ENCODE measurements at places on chromosomes 3 and 15.

DNA sequence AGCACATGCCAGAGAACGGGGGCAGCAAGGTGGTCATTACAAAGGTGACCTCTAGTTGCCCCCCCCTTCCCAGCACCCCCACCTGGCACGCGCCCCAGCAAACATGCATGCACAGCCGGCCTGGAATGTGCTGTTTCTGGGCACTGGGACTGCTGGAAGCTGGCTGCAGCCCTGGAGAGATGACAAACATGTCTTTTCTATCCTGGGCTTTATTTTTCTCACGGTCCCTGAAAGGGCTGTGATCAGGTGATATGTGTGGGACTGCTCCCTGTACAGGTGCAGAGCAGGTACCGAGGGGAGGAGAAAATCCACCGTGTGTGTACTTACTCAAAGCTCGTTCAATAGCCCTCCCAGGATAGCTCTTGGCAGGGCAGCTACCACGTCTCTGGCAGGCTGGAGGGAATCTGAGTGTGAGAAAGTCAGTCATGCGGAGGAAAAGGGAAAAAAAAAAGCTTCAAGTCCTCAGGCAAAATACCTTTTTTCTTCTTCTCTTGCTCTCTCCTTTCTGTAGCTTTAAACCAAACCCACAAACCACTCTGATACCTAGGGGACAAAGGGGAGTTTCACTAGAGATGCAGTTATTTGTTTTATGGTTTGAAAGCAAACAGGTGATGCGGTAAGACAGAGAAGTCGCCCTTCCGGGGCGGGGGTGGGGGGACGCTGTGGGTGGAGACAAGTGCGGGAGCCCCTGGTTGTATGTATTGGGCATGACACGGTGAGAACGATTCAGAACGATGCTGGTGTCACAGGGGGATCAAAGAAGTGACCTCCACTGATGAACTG, 5.0 kb upstream of the HES1 start:
- peak; percentile 98 for DNase-seq

DNA sequence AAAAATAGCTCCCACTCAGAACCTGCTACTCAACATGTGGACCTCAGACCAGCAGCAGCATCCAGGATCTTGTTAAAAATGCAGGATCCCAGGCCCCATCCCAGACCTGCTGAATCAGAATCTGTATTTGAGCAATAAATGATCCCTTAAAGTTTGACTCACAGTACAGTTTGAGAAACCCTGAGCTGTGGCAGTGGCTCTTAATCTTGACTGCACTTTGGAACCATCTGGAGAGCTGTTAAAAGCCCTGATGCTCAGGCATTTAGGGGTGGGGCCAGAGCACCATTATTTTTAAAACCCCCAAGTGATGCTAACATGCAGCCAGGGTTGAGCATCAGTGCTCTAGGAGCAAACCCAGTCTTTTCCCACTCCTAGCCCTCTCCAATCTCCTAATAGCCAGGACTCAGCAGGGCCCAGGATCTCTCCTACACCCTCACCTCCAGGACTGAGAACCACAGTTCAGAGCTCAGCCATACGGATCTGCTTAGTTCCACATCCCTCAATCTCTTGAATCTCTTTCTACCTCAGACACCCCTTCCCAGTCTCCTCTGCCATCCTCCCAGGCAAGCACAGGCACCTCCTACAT, 10.2 kb downstream of the RFTN1 start:
- no peak for DNase-seq

DNA sequence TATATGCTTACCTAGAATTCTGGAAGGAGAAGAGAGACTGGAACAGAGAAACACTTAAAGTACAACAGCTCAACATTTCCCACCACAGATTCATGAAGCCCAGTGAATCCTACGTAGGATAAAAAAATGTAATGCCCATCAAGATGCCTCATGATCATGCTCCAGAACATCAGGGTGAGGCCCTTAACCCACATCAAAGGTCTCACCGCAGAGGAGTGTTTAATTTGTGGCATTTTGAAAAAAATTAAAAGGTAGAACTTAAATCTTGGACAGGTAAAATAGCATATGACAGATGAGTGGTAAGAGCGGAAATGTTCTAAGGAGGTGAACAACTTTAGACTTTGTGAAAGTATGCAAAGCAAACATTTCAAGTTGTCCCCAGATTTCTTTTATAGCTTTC, 9.7 kb upstream of the SLC6A20 start:
- DNase-seq = no peak

GRCh38 chr3:188697127-188697526, 474.6 kb upstream of the TPRG1 start:
- DNase-seq = no peak

GRCh38 chr3:185250247-185250646, 3.6 kb downstream of the EHHADH start:
- DNase-seq = no peak

GRCh38 chr3:106392915-106393314, 524.1 kb upstream of the CBLB start:
- no peak for DNase-seq

DNA sequence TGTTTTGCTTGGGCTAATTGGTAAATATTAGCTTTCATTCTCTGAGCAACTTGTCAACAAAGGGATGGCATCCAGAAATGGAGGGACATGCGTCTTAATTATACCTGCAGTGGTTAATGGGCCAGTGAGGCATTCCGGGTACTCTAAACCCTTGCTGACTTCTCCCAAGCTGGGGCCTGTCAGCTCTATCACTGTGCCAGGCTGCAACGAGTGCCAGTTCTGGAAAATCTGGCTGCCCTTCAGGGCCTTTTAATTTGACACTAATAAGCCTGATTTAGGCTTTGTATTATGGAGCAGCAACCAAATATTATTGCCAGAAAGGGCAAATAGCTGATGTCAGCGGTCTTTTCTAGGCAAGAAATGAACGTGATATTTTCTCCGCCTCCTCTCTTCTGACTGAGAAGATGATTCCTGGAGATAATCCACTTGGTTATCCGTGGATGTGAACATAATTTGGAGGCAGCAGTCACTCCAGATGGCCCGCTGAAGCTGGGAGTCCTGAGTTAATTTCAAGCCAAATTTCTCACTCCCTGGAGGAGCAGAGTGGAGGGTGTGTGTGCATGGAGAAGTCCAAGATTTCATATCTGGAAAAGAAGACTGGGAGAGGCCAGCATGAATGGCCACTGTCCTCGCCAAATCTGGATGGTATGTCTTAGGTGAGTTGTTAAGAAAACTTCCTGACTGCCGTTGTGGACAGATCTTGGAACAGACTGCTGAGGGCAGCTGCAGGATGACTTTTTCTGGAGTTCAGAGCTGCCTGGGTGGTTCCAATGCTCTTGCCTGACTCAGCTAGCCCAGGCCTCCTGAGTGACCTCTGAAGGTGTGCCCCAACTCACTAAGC, 44.4 kb upstream of the PSMD6 start:
- DNase-seq = no peak

- no peak for DNase-seq
Measured at GRCh38 chr3:52615166-52615565, 70.5 kb downstream of the PBRM1 start.

DNA sequence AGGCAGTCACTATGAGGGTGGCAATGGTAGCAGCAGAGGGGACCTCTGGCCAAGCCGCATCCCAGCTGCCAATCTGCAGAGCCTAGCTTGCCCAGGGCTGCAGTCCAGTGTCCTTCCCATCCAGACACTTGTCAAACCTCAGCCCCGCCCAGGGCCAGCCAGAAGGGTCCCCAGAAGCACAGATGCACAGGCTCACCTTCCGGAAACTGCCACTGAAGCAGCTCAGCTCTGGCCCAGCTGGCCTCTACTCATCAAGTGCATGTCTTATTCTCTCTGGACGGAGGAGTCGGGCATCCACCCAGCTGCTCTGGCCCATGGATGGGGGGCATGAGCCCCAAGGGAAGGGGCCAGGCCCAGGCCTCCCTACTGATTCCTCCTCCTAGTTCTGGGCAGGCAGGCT, 69.2 kb downstream of the DNAJB8 start:
- DNase-seq = no peak

GRCh38 chr15:58015565-58015964, 49.9 kb downstream of the ALDH1A2 start:
- DNase-seq = no peak

- no peak for DNase-seq
Measured at GRCh38 chr3:114558271-114558670, 264.4 kb downstream of the TIGIT start.

Data from DMS79 treated with DMSO at 0.1 percent for 48 hours (cell line).